ENCODE measurements at places on chromosomes 16 and 17.

GRCh38 chr16:23279721-23280153, 22.4 kb upstream of the SCNN1B start:
- DNase-seq = no peak

DNA sequence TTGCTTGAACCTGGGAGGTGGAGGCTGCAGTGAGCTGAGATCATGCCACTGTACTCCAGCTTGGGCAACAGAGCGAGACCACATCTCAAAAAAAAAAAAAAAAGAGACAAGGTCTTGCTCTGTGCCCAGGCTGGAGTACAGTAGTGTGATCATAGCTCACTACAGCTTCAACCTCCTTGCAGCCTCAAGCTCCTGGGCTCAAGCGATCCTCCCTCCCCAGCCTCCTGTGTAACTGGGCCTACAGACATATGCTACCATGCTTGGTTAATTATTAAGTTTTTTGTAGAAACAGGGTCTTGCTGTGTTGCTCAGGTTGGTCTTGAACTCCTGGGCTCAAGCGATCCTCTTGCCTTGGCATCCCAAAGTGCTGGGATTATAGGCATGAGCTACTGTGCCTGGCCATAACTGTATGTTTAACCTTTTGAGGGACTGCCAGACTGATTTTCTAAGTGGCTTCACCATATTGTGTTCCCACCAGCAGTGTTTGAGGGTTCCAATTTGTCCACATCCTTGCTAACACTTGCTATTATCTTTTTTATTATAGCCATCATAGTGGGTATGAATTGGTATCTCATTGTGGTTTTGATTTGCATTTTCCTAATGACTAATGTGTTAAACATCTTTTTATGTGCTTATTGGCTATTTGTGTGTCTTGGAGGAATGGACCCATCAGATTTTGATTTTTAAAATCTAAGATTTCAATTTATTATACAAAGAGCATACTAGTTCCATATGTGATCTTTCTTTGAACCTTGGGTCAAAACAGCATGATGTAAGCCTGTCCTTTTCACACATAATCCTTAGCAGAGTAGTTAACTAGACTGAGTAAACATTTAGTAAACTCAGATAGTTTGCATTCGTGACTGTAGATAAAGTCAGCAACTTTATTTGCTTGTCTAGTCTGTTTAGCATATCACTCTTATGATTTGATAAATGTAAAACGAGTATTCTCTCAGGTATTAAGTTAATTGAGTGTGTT, 38.1 kb upstream of the KPNB1 start:
- DNase-seq = no peak

- no peak for DNase-seq
These were observed 228.9 kb upstream of the FOXF1 start for GRCh38 chr16:86281421-86281820.

- peak; percentile 64 for DNase-seq
These were observed 677 bp downstream of the CBX1 start for GRCh38 chr17:48100591-48101011.

GRCh38 chr17:61457226-61457983, 5.2 kb downstream of the TBX4 start:
- DNase-seq = no peak
